ENCODE measurements at places on chromosomes 13 and 19. TPM values are rescaled to one million over a fixed set of nuclear protein-coding genes. Genes with fewer than 3 reads are reported as not detected.

DNA sequence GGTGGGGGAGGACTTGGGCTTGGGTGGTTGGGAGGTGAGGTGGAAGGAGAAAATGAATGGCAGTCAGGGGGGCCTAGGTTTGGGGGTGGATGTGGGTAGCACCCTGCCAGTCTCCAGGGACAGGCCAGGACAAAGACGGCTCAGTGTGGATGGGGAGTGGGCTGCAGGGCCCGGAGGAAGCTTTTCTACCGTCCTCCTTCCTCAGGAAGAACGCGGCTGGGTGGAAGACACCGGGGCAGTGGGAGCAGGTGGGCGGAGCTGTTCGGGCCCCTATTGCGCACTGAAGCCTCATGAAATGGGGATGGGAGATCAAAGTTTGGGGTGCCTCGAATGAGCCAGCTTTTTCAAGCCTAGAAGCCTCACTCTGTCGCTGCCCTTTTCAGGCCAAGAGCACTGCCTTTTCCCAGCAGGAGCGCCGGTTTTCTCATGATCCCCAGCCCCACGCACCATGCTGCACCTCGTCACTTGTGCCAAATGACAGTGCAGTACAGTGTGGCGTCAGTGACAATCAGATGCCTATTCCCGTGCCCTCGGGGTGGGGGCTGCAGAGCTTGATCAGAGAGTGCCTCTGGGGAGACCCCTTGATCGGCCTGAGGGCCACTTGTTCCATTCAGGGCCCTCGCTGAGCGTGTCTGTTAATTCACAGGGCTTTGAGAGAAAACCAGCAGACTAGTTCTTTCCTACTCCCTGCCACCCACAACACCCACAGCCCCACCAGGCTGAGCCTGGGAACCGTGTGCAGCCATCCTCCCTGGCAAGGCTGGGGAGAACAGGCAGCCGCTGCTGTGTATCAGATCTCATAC lies 1.5 kb downstream of the CALM3 start:
- no peak for DNase-seq

PLIN4 gene
- not detected for total RNA-seq

GRCh38 chr13:53060840-53061490 lies 32.4 kb downstream of the OLFM4 start:
- no peak for DNase-seq

RASIP1 gene
- total RNA-seq, result 6.9 TPM

EDNRB gene
- 0.36 TPM for total RNA-seq

NTF4 gene
- 1.3 TPM for total RNA-seq

GRCh38 chr13:59700281-59700680 lies 463.4 kb downstream of the DIAPH3 start:
- DNase-seq, result no peak

NBEA gene
- 2.7 TPM for total RNA-seq
